ENCODE measurements at places on chromosomes 13 and 19.
A peak's percentile ranks its signal among the peaks of the same experiment; 100 is the strongest.

- no peak for DNase-seq
Measured at GRCh38 chr13:29131881-29132668, 311.9 kb downstream of the MTUS2 start.

DNA sequence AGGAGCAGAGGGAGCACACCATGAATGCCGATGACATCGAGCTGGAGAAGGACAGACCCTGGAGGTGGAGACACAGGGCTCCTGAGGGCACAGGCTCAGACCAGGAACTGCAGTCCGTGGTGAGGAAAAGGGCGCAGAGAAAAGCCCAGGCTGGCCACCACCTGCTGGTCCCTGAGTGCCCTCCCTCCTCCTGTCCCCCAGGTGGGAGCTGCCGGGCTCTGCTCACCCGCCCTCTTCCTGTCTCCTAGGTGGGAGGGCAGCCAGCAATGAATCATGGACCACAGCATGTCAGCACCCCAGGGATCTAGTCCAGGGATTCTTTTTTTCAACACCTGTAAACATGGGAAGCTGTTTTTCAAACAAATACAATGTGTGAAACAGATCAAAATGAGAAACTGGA lies 94.6 kb upstream of the ARHGEF7 start:
- no peak for DNase-seq

DNA sequence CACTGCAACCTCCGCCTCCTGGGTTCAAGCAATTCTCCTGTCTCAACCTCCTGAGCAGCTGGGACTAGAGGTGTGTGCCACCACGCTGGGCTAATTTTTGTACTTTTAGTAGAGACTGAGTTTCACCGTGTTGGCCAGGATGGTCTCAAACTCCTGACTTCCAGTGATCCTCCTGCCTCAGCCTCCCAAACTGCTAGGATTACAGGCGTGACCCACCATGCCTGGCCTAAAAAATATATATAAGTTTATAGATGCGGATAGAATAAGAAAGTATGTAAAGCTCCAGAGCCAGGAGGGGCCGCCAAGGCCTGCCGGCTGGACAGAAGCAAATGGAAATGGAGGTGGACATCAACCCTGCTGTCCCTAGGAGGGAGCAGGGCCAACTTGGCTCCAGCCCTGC lies 66.0 kb downstream of the COL4A1 start:
- no peak for DNase-seq

- no peak for DNase-seq
Measured at GRCh38 chr13:26779321-26779720, 18.7 kb upstream of the GPR12 start.

DNA sequence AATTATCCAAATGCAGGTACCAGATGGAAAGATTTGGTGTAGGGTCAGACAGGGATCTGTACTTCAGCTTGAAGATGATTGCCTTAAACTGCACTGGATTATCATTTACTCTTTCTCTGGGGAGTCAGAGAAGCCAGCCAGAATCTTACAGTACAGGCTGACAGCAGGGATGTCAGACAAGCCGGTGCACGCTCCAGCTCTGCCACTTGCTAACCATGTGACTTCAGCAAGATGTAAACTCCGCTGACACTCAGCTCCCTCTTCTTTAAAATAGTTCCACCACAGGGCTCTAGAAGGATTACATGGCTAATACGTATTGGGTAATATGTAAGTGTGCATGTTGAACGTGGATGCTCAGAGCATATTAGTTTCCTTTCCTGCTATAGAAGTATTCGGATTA lies 251.4 kb upstream of the MAB21L1 start:
- no peak for DNase-seq

DNA sequence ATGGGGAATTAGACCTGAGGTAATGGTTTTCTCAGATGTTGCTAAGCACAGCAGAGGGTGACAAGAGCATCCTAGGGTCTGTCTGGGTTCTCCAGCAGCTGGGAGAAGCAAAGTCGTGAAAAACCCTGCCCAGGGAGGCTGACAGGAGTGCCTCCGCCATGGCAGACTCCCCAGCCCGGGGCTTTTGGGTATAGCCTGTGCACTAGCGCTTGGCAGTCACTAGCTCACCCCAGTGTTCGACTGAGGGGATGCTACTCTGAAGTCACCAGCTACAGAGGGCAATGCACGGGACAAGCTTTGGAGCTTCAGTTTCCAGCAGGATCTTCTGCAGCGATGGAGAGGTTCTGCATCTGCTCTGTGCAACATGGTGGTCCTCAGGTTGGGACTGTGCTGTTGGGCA lies 87.5 kb downstream of the ING1 start:
- no peak for DNase-seq

- DNase-seq, result no peak
Measured at GRCh38 chr13:25198647-25199046, 26.6 kb upstream of the AMER2 start.

DNA sequence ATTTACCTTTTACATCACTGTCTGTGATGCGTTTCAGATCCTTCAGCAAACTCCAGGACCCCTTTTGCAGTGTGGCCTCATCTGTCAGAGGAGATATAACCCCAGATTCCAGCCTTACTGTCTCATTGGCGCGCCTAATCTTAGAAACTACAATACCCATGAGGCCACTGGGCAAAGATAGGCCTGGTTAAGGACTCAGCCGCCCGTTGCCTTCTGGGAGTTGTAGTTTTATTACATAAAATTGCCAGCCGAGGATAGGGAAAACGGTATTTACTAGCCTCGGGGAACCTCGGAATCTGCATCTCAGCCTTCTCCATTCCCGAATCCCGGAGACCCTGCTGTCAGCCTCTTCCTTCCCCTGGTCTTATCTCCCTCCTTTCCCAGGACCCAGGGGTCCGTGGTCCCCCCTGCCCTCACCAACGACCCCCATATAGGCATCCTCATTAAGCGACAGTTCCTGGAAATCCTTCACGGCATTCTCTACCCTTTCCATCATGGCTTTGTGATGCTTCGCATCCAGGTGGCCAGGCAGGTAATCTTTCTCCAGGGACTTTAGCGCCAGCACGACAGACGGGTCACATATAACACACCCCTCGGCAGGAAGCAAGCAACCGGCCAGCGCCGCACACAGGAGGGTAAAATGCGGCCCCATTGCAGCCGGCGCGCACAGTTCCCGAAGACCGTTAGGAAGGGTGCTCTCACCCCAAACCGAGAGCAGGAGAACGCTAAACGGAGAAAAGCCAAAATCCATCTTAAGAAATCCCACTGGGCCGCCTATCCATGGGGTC lies 1.3 kb downstream of the IZUMO1 start:
- peak; percentile 75 for DNase-seq

GRCh38 chr13:106464076-106464475 lies 71.4 kb downstream of the EFNB2 start:
- DNase-seq, result no peak

DNA sequence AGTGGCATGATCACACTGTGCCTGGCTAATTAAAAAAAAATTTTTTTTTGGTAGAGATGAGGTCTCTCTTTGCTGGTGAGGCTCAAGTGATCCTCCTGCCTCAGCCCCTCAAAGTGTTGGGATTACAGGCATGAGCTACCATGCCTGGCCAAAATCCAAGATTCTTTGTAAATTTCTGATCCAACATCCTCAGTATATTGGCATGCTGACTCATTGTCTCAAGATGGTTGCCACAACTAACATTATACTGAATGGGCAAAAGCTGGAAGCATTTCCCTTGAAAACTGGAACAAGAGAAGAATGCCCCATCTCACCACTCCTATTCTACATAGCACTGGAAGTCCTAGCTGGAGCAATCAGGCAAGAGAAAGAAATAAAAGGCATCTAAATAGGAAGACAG lies 100.0 kb downstream of the KLF5 start:
- no peak for DNase-seq

DNA sequence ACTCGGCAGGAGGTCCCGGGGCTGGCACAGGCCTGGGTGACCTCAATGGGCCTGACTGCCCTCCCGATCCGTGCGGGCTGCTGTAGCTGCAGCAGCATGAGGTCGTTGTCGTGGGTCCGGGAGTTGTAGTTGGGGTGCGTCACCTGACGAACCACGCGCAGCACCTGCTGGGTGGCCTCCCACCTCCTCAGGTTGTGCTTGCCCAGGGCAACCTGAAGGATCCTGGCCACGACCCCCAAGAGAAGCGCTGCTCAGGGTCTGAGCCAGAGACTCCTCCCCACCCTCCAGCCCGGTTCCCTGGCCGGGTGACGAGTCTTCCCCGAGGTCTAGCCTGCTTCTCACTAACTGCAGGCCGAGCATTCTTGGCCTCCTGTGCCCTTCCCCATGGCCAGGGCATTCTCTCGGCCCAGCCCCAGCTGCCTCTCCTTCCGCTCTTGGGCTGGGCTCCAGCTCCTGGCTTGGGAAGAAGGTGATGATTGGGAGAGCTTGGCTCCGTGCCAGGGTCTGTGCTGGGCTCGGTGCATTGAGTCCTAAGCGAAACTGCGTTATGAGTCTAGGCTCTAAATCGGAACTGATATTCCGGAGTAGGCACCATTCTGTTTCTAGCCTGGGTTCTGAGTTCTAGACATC lies 3.1 kb downstream of the KLK14 start:
- DNase-seq, result no peak

DNA sequence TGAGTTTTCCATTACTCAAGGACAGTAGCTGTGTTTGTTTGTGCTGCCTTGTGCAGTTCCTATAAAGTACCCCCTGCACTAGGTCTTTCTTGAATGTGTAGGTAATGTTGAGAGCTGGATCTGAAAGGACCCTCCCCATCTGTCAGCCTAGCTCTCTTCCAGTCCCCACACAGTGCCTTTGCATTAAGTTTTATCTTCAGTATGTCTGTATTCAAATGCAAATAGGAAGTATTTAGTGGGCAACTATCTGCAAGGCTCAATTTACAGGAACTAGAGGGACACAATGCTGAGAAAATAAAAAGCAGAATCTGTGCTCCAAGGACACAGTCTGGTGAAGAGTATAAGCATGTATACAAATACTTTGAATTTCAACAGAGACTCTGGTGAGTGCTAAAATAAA lies 558.5 kb downstream of the RFC3 start:
- DNase-seq, result no peak

- DNase-seq, result peak; percentile 78
Measured at GRCh38 chr19:45782162-45782691, at the start of gene DMPK. DMPK (minus strand) TSS chr19:45782490; CDS start chr19:45782352, 138 bp downstream.

DNA sequence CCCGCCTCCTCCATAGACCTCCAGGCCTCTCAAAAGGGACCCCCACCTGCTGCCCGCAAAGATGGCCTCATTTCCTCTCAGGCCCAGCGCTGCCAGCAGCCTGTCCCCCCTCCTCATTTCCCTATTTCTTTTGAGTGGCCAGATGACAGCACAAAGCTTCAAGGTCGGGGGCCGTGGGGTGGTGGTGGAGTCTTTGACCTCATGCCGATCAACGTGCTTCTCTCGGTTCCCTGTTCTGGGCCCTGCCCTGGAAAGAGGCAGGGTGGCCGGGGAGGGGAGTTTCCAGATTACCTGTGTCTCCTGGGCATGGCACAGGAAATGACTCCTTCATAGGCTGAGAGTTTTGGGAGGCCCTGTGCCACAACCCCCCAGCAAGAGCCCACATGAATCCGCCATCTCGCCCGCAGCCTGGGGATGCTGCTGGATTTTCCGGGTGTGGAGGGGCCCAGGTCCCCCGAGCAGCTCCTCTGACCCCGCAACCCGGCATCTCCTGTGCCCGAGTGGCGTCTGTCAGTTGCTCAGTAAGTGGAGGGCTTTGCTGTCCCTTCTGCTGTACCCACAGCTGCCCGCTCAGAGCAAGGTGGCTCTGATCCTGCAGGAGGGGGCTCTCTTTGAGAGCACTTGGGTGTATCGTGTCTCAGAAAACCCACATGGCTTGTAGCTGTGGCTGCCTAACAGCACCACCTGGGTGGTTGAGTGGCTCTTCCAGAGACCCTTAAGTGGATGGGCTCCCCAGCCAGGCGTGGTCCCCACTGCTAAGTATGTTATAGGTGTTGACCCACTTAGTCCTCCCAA lies 139.4 kb downstream of the SIPA1L3 start:
- no peak for DNase-seq

DNA sequence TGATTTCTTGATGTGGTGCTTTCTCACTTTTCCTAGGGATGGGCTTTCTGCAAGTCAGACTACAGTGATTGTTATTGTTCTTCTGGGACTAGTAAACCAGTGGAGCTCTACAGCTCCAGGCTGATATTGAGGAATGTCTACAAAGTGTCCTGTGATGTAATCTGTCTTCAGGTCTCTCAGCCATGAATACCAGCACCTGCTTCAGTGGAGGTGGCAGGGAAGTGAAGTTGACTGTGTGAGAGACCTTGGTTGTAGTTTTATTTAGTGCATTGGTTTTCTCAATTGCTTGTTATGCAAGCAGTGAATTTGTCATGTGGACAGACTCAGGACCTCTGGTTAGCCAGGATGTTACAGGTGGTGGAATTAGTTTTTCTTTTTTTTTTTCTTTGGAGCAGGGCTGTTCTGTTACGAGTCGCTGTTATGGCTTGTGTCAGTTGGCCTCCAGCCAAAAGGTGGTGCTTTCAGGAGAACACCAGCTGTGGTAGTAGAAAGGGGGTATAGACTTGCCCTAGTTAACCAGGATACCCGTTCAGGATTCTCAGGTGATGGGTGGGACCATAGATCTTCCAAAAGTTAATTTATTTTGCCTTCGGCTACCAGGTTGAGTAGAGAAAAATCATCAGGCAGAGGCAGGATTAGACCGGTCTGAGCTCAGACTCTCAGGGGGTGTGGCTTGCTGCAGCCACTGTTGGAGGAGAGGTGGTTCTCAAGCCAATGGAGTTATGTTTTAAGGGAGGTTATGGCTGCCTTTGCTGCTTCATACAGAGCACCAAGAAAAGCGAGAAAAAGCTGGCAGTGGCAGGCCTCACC lies 11.9 kb upstream of the ZNF675 start:
- no peak for DNase-seq

DNA sequence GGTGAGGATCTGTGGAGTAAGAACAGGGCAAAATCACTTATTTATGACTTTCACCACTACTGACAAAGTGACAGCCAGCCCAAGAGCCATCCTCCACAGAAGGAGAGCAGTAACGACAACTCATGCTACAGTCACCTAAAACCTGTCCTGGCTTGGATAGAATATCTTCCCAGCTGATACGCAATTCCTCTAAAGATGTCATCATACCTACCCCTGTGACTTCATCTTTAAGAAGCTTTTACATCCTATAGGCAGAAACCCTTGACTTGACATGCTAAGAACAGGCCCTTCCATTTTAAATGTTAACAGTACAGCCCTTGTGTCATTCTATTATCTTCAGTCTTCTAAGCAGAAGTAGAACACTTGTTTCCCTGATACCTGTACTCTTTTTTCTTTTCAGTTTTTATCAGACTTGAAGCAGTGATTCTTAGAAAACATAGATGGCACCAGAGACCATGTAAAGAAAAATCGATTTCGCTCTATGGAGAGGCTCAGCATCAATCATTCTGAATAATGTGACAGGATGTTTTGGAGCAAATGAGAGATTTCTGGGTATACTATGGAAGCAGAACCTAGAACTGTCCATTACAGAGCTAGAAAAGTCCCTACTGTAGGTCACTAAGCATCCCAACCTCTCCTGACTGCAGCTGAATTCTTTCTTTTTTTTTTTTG lies 20.1 kb downstream of the STOML3 start:
- no peak for DNase-seq
